ENCODE measurements at places on chromosomes 4 and X.

- DNase-seq, result peak; percentile 2
Observed at GRCh38 chrX:45769761-45770582, 569.3 kb upstream of the DIPK2B start.

DNA sequence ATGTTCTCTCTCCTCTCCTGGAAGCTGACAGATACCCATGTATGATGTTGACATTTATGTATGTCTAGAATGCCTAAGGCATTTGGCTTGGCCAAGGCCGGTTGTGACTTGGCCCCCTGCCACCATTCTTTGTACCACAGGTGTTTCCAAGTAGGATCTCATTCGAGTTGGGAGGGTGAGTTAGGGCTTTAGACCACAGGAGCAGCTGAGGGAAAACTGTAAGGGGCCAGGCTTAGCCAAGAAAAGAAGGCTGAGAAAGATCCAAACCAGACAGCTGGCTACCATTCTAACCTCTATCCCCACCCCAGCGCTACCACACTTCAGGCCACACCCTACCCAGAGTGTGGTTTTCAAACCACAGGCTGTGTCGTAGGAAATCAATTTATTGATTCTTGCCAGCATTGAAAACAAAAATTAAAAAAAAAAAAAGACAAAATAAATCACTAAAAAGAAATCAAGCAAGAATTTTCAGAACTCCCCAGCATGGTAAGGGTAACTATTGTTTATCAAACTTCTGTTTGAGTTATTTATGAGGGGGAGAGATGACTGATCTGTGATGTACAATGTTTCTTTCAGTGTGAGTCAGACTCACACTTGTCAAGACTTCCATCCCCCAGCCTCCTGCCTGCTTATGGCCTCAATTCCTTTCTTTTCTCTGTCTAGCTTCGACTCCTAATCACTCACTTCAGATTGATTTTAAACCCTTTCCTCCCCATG, 9.9 kb downstream of the TMSB4X start:
- DNase-seq, result no peak

- DNase-seq, result no peak
Observed at GRCh38 chr4:123825596-123826291, 429.1 kb downstream of the SPRY1 start.

DNA sequence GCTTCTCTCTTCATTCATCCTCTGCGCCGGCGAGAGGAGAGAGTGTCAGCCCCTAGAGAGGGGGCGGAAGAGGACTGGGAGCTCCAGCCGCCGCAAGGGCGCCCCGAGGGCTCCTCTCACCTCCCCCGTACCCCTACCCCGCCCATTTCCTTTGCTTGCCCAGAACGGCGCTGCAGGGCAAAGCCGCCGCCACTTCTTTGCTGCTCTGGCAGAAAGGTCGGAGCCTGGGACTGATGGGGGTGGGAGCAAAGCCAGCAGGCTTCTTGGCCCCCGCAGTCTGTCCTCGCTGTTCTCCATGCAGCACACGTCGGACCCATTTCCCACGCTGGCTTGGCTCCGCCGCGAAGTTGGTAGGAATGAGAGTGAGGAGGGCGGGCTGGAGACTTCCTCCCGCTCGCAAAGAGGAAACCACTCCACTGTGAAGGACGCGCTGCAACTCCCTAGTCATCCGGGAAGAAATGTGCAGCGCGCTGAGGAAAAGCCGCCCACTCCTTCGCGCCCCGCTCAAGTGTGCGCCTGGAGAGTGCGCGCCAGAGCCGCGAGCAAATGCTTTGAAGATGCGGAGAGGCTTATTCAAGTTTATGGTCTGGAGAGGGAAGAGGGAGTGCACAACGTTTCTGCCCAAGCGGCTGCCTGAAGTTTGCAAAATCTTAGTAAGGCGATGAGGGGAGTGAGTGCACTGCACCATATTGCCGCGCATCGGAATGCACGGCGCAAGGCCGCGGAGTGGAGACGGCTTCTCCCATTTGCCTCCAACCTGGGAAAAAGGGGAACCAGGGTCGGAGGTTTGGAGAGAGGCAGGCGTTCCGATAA, 2.8 kb upstream of the PCDH7 start:
- no peak for DNase-seq

GRCh38 chrX:87338510-87338909, 179.1 kb upstream of the KLHL4 start:
- no peak for DNase-seq

- DNase-seq, result no peak
Observed at GRCh38 chrX:56797574-56798338, 68.7 kb downstream of the NBDY start.

DNA sequence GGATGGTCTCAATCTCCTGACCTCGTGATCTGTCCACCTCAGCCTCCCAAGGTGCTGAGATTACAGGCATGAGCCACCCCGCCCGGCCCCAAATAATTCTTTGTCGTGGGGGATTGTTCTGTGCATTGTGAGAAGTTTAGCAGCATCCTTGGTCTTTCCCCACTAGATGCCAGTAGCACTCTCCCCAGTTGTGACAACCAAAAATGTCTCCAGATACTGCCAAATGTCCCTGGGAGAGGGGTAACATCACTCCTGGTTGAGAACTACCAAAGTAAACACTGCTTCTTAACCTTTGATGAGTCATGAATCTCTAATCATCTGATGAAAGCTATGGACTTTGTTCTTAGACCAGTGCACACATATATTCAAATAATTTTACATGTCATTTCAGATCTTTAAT, 90.7 kb upstream of the BRS3 start:
- DNase-seq, result no peak

- no peak for DNase-seq
Observed at GRCh38 chr4:87067124-87067885, 132.5 kb downstream of the AFF1 start.

DNA sequence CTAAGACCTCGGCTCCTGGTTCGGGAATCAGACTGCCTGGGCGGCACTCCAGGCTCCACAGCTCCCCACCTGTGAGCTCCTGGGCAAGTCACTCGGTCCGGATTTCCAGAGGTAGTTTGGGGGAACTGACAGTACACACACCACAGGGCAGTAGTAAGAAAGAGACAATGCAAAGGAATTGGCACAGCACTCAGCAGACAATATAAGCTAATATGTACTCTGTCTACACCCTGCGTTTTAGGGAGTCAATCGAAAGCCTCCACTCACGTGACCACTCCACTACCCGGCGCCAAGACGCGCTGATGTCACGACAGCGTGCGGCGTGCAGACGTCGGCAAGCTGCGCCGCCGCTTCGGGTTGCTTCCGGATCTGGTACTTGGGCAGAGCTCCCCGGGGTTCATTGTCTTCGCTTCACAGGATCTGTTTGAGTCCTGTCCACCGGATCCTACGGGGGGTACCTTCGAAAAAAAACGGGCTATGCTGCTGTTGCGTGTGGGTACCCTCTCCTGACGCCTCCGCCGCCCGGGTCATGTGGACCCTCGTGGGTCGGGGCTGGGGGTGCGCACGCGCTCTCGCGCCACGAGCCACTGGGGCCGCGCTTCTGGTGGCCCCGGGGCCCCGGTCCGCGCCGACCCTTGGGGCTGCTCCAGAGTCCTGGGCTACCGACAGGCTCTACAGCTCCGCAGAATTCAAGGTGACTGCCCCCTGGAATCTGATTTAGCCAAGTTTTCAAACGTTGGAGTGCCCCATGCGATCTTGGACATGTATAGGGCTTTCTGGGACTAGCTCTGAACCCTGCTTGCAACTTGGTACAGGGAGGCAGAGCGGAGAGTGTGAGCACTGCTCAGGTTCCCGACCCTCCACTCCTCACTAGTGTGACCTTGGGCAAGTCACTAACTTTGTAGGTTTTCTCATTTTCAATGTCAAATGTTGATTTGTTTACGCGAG, at the start of gene GUF1:
Gene GUF1 (plus strand): TSS at position 327 of the 948 bp plus-strand sequence. CDS start 203 bp downstream, at position 530.
- DNase-seq, result peak; percentile 52

- DNase-seq, result no peak
Observed at GRCh38 chrX:2536141-2536540, 35.4 kb upstream of the DHRSX start.

GRCh38 chrX:3651277-3651676, 62.2 kb downstream of the PRKX start:
- no peak for DNase-seq

DNA sequence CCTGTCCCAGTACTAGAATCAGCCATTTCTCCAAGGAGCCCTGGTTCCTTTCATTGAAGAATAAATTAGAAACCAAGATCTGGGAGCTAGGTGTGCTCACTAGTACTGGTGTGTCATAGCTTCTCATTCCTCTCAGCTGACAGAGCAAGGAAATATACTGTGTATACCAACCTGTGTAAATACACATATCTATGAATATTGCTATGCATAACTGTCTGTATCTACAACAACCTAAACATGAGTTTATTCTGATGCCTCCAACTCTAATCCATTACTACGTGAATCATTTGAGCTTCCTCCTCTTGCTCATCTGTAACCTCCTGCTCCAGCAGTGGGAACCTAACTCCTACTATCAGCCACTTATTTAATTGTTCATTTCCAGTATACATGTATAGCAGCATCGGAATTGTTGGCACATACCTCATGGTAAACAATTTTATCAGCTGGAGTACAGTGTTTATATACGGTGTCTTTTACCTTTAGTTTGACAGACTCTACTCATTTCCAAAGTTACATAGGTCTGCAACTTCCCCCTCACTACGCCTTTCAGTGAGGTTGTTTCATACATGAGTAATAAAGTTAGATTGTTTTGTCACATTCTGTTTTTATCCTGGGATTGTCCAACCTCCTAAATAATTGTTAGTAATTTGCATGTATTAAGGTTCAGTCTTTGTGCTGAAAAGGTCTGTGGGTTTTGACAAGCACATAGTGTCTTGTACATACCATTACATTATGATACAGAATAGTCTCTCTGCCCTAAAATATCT, 7.1 kb upstream of the SCRG1 start:
- DNase-seq, result no peak

DNA sequence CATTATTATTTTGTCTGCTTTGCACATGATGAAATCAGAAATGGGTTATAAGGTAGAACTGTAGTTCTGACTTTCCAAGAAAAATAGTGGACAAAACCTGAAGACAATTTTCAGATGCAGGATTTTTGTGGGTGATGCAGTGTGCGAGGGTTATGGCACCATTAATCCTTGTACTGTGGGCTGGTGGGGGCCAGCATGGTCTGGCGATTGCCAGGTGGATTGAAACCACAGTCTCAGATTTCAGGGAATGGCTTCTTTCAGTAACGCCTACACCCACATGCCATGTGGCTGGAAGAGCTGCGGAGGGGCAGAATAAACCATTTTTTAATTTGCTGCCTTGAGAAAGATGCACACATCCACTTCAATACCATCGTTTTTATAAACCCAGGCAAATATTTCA, 150.5 kb downstream of the ARSF start:
- no peak for DNase-seq

DNA sequence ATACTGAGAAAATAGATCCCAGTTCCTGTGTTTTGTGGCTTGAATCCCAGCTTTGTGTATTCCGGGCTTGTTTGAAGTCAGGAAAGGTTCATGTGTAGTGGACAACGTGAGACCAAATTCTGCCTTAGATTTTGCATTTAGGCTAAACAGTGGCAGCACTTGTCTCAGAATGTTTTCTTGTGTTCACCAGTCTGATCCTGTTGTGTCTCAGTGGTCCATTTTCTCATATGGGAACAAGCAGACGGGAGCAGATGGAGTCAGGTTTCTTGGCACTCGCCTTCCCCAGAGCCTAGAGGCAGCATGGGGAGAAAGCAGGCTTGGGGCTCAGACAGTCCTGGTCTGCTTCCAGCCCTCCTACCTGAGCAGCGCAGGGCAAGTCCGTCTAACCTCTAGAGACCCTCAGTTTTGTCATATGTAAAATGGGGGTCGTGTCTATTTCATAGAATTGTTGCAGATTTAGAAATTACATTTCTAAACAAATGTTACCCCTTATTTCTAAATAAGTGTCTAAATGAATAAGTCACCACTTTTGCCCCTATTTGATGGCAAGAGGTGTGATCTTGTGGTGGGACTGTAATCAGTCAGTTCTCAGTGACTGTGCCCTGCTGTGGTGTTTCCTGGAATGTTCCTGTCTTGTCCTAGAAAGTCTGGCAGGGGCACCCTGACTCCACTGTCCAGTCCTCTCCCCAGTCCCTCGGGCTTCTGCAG, 28.3 kb upstream of the MSANTD1 start:
- no peak for DNase-seq

DNA sequence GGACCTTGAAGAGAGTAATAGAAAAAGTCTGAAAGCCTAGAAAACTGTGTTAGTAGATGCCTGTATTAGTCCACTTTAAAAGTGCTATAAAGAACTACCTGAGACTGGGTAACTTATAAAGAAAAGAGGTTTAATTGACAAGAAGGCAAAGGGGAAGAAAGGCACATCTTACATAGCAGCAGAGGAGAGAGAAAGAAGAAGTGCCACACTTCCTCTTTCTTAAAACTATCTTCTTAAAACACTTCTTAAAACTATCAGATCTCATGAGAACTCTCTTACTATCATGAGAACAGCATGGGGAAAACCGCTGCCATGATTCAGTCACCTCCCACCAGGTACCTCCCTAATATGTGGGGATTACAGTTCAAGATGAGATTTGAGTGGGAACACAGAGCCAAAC, 18.8 kb upstream of the COL25A1 start:
- no peak for DNase-seq

All from esophagus squamous epithelium (tissue), 5 donors.